ENCODE measurements at places on chromosomes 1 and 21.

DNA sequence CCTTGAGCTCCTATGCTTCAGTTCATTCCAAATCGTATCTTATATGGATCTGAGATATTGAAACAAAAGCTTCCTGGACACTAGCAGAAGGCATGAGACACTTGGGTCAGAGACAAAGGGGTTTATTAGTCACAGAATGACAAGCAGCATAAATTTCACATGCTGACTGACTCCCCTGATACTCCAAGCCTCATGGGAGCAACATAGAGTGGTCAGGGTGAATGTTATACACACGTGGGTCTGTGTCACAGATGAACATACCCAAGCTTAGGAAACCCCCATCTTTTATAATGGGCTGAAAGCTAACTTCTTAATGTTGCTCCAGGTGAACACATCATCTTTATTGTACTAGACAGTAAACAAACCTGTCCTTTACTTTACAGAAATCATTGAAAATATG is 599.9 kb upstream of the RGS18 start:
- no peak for DNase-seq

GRCh38 chr1:208682664-208683013 is 438.5 kb upstream of the PLXNA2 start:
- no peak for DNase-seq

DNA sequence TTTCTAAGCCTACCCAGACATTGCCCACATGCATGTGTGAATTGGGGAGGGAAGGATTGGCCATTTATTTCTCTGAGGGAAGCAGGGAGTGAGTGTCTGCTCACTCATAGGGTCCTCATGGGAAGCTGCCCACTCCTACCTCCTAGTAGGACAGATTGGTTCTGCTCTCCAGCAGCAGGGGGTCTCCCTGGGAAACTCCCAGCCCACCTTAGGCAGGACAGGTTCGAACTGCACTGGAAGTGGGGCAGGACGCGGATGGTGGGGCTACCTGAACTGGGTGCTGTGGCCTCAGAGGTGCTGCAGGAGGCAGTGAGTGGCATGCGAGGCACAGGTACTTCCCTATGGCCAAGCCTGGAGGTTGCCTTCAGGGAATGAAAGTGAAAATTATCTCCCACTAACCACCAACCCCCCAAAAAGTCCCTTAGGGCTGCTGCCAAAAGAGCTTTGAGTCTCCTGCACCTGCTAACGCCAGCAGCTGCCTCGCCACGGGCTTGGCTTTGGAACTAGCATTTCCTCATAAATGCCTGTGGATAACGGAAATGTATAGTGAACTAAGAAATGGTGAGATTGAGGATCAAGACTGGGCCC is 157.0 kb upstream of the COA6 start:
- no peak for DNase-seq

- no peak for DNase-seq
These were observed 17.0 kb downstream of the SLC25A24 start for GRCh38 chr1:108182959-108183700.
